CD4-positive, alpha-beta T cell treated with Interleukin-12 subunit alpha and Interleukin-12 subunit beta, for 1 hour (primary cell): ENCODE measurements at places on chromosomes 5 and 9.

GRCh38 chr5:62142351-62142750, 163.7 kb upstream of the KIF2A start:
- no peak for DNase-seq

GRCh38 chr9:71609448-71609830, 158.9 kb downstream of the CEMIP2 start:
- no peak for DNase-seq

- no peak for DNase-seq
These were observed 570.7 kb upstream of the WWC1 start for GRCh38 chr5:167720676-167721260.

DNA sequence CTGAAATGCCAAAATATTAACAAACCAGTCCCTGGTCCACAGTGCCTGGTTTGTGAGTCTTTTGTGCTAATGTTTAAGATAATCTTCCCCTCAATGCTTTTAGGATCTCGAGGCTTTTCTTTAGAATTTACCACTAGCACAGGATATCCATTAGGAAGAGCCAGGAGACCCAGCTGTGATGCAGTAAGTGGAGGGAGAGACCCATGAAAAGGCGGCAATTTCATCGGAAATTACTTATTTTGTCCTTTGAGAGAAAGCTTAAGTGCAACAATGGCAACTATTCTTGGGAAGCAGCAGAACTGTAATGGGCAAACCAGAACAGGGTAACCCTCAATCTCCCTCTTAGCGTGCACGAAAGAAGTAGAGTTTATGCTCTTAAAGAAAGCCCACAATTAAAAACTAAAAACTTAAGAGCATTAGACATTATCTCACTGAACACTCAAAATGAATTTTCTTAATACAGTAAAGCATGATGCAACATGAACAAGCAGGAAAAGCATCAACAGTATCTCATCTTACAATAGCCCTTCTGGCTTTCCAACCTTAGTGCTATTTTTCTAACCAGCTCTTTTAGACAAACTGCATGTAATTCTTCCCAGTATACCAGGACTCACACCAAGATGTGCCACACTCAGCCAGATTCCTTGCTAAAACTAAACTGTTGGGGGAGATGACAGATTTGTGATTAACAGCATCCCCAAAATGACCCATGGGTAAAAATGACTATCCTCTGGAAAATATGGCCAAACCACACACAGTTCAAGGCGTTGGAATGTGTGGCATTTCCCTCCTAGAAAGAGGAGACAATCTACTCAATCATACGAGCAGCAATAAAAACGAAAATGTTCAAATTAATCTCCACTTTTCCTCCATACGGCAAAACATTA, 36.4 kb downstream of the PWWP2A start:
- DNase-seq = no peak

DNA sequence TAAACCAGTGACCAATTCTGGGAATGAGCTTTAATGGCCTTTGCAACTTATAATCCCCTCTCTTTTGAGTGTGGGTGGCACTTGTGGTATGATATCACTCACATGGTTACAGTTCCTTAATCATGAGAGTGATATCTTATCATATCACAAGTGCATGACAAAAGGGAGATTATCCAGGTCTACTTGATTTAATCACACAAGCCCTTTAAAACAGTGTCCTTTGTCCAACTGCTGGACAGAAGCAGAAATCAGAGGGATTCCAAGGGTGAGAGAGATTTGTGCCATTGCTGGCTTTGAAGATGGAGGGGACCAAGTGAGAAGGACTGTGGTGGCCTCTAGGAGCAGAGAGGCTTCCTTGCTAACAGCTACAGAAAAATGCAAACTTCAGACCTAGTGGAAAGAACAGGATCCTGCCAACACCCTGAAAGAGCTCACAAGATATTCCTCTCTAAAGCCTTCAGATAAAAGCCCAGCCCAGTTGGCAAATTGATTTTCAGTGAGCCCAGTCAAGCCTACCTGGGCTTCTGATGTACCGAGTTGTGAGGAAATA, 279.0 kb upstream of the TLE4 start:
- DNase-seq = no peak

GRCh38 chr5:172946146-172946545, 13.1 kb upstream of the RPL26L1 start:
- no peak for DNase-seq

DNA sequence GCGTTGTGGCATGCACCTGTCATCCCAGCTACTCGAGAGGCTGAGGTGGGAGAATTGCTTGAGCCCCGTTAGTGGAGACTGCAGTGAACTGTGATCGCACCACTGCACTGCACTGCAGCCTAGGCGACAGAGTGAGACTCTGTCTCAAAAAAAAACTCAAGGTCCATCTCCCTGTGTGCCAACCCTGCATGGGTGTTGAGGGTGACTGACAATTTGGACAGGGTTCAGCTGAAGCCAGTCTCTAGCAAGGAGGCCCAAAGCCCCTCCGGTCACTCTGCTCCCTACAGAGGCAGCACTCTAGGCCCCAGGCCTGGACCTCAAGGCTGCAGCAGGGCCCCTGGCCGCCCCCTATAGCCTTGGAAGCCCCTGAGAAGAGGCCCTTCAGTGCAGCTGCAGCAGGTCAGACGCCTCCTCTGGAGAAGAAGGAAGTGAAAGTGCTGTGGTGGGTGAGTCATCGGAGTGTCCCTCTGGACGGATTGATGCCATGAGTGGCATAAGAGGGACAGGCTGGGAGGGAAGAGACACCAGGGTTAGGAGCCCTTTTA, 39.2 kb upstream of the NEK6 start:
- DNase-seq = peak; percentile 31

DNA sequence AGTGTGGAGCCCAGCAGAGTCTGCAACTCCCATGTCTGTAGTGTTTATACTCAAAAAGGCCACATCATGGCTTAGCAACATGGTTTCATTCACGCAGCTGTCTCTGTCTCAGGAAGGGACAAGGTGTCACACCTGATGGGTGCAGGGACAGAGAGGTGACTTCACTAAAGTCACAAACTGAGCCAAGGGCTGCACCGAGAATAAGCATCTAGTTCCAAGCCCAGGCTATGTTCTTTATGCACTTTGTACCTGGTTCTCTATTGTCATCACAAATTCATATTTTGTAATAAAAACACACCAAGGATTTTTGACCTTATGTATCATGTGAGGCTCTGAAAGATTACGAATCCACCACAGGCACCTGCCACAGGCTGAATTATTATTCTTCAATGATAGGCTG, 64.9 kb upstream of the STK32A start:
- DNase-seq = no peak

- no peak for DNase-seq
These were observed 31.0 kb downstream of the TRIM32 start for GRCh38 chr9:116718111-116718510.

DNA sequence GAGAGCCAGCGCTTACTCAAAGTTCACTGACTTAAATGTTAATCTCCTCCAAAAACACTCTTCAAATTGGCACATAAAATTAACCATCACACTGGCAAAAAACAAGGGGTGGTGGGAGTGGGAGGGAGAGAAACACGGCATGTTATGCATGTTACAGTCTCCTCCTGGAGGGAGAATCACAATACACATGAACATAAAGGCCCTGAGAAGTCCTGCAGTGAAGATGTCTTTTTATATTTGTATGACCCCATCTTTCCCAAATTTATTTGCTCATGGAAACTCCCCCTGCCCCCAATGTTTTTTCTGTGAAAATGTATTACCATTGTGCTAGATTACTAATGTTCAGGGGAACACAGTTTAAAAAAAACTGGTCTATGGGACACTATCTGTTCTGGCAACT, 37.8 kb upstream of the ANKH start:
- DNase-seq = no peak

- no peak for DNase-seq
These were observed 77.9 kb downstream of the SEMA5A start for GRCh38 chr5:9468060-9468388.

- DNase-seq = peak; percentile 19
These were observed 5.4 kb downstream of the IPPK start for GRCh38 chr9:92664394-92665152.

DNA sequence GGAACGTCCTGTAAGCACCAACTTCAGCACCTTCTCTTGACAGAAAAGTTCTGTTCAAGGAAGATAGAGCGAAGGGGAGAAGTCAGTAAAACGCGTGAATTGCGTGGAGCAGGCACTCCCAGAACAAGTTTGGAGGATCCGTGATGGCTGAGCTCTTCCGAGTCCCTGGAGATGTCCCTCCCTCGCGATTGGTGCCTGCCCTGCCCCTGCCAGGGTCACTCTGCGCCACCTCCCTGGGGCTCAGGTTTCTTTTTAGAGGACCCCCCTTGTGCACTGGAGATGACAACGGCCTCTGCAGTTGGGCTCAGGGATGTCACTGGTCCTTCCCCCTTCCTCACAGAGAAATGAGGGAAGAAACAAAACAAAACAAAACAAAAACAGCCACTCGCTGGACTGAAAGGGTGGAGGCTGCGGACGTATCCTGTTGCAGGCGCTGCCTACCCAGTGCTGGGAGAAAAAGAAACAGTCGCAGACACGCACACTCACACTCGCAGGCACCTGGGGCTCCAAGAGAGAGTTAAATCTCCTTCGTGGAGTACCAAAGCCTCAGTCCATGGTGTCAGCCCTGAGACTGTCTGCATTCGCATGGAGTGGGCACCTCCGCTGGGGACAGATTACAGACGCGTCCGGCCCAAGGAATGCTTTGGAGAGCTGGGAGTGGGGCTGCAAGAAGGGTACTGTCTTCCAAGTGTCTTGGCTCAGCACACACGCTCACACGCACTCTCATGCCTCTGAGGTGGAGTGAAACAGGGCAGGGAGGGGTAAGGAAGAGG, 512.7 kb downstream of the SLCO4C1 start:
- no peak for DNase-seq

DNA sequence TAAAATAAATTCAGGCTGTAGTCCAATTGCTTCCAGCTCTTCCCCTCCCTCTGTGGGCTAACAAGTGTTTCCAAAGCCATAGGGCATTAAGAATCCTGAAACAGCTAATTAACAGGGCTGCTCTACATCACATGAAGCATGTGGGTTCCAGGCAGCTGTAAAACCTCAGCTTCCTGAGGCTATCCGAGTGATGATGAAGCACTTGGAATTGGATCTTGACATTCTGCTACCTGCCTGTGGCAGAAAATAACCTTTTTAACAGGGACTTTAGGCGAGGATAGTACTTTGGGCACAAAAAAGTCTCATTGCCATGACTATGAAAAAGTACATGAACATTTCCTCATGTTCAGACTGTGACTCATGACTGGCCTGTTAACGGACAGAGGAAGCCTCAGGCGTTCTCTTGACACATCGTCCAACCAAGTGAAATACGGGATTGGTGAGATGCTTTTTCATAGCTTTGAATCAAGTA, 107.2 kb downstream of the PDE4D start:
- no peak for DNase-seq

DNA sequence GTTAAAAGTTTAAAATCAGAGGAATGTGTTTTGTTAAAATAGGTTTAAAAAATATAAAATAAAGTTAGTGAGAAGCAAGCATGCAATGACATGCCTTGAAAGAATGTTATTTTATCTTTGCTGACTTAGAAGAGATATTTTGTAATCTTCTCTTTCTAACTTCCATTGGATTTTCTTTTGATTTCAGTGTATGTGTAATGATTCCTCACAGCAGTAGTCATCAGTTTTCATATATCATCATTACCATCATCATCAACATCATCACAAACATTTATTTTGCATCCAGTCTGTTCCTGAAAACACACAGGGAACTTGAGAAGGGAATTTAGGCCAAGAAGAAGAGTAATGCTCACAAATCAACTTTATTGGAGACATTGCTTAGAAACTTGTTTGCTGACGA, 699.6 kb downstream of the TAF11L14 start:
- DNase-seq = no peak

- DNase-seq = no peak
These were observed 201.8 kb upstream of the MPDZ start for GRCh38 chr9:13481274-13481673.

GRCh38 chr5:159658266-159658925, 257.9 kb upstream of the ADRA1B start:
- DNase-seq = no peak

DNA sequence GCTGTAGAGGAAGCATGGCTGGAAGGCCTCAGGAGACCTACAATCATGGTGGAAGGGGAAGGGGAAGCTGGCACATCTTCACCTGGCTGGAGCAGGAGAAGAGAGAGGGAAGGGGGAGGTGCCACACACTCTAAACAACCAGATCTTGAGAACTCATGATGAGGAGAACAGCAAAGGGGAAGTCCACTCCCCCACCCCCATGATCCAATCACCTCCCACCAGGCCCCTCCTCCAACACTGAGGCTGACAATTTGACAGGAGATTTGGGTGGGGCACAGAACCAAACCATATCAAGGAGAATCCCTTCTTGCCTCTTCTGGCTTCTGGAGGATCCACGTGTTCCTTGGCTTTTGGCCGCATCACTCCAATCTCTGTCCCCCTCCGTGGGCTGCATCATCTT, 13.1 kb upstream of the CMBL start:
- no peak for DNase-seq

- no peak for DNase-seq
These were observed 31.0 kb downstream of the SLC9A3 start for GRCh38 chr5:493119-493701.

DNA sequence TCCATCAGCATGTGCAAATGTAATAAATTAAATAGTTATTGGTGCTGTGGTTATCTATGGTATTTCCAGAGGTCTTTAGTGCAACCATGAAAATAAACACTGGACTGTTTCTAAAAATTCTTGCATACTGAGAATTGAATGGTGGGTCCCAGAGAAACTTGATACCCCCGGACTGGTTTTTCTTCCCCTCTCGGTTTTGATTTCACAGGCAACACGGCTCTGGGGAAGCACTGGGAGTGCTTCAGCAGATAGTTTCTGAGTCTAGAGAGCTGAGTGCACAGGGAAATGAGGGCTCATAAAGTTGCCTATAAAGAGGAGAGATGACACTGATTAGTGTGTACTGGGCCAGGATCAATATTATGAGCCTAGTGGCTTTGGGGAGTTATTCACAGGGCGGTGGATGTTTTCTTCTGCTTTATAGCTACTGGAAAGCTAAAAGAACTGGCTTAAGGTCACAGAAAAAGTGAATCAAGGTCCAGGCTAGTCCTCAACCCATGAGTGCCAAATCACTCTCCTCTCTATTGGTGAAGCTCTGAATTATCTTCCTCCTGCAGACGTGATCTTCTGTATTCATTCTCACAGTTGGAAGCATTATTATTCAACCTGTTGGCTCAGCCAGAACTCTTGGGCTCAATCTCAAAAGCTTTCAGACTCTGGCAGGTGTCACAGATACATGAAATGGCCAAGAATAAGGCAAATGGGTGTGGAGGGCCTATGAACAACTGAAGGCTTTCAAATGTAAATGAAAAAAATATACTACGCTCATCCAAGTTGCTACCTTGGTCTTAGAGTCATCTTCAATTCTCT, 170.2 kb upstream of the HMHB1 start:
- no peak for DNase-seq

- no peak for DNase-seq
These were observed 93.0 kb upstream of the NIPAL4 start for GRCh38 chr5:157366741-157367674.

DNA sequence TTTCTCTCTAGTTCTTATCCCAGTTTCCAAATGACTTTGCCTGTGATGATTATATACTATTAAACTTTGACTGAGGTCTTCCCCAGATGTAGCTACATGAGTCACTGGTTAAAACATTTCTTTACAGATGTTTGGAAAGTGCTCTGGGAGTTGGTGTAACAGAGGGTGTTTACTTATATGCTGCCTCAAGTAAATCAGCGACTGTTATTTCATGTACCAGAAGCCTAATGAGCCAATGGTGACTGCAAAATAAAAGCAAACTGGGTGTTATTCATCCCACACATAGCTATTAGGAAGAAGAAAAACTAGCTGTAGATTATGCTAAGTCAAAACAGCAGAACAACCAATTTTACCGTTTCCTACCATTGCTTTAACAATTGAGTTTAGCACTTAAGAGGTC, 929.7 kb upstream of the SEMA6A start:
- no peak for DNase-seq
